Dermis microvascular lymphatic vessel endothelial cell (primary cell): ENCODE measurements at places on chromosomes 5 and 9.

- no peak for DNase-seq
Observed at GRCh38 chr5:146595088-146595487, 79.1 kb upstream of the GPR151 start.

GRCh38 chr5:178069909-178070308 lies 43.4 kb upstream of the N4BP3 start:
- peak; percentile 23 for DNase-seq

DNA sequence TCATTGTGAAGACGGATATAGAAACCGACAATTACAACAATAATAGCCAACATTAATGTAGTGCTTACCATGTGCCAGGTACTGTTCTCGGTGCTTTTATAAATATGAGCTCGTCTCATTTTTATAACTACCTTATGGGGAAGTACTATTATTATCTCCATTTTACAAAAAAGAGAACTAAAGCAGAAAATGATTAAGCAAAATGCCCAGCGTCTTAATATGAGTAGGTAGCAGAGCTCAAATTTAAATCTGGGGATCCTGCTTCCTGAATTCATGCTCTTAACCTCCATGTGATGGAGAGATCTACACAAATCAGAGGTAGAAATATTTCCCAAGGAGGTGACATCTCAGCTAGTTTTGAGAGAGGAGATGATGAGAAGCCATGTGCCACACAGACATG lies 256.9 kb downstream of the TRIM32 start:
- DNase-seq: no peak

DNA sequence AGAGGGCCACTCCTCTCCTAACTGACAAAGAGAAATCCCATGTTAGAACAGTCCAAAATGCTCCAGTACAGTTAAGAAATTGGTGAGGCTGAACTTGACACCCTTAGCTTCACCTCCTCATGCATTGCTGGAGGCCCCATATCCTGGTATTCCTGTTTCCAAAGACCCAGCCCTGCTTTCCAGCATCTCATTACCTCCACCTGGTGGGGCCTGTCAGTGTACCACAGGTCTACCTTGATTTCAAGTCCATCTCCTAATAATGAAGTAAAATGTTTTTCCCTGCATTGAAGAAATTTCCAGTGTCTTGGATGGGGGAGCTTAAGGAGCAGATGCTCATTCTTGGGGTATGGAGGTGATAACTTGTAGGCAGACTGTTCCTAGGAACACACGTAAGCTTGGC lies 70.6 kb upstream of the S1PR3 start:
- DNase-seq: no peak

DNA sequence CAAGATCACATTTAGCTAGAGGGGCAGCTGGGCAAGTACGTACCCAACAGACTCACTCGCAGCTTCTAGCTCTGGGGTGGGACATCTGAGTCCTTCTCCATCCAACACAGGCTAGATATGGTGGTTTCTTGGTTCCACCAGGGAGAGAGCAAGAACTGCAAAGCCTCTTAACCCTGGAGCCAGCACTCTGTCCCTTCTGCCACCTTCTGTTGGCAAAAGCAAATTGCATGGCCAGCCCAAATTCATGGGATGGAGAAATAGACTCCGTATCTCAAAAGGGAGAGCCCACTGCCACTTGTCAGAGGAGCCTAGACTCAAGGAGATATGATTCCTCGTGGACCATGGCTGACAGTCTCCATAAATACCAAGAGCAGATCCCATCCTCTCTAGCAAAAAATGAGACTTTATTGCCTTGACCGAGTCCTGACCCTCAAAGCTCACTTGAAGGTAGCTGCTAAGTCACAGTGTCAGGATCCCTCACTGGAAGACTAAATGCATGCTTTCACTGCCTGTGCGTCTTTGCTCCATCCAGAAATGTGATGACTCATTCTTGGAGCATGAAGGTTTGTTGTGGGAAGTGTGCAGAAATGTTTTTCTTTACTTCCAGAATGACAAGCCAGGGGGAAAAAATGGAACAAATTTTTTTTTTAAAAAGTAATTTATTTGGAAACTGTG lies 28.8 kb upstream of the ROR2 start:
- no peak for DNase-seq

DNA sequence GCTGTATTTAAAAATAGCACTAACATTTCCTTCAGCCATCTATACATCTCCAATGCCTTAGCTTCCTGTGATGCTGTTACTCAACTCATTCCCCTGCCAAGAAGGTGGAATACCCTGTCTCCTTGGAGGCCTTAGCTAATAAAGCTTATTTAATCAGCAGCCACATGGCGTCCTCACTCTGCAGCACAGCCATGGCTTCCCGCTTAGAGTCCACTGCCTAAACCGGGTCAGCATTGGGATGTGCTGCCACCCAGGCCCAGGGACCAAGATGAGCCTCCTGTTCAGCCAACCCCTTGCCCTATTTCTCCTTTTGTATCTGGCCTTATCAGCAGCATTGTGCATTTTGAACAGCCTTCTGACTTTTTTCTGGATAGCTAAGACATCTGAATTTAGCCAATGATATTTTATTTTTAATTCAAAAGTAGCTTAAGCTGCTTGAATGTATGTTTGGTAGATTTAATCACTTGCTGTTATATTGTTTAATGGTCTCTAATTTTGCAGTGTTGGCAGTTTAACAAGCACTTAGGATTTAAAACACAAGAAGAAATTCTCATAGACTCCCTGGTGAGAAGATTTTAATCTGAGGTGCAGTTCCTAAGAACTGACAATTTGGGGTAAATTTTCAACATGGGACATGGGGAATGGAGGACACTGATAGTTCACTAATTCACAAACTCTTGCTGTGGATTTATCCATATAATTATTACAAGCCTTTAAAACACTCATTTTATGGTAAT lies 113.0 kb downstream of the RPS23 start:
- DNase-seq: no peak

DNA sequence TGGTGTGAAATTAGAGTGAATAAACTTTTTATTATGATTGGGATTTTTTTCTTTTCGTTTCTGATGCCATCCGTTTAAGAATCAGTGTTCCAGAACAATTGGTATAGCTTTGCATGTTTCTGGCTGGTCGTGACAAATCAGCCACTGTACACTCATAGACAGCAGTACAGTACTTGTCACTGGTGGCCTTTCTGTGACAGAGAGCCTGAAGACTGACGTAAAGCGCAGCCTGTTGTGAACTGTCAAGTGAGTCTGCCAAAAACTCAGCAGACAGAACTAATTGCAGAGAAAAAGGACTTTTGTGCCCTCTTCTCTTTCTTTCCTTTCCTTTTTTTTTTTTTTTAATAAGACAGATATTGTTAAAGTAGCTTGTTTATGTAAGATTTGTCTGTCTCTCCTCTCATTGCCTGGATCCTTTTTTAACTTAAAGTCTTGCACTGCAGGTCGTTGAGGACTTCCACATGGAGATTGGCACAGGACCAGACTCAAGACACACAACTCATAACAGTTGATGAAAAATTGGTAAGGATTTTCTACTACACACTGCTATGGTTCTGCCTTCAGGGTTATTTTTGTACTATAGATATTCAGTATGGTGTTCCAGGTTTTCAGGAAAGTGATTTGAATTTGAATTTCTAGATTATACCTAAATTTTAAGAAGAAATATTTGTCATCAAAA lies 42.7 kb downstream of the NDUFS4 start:
- no peak for DNase-seq

GRCh38 chr5:37962389-37962788 lies 122.5 kb upstream of the GDNF start:
- DNase-seq: no peak

DNA sequence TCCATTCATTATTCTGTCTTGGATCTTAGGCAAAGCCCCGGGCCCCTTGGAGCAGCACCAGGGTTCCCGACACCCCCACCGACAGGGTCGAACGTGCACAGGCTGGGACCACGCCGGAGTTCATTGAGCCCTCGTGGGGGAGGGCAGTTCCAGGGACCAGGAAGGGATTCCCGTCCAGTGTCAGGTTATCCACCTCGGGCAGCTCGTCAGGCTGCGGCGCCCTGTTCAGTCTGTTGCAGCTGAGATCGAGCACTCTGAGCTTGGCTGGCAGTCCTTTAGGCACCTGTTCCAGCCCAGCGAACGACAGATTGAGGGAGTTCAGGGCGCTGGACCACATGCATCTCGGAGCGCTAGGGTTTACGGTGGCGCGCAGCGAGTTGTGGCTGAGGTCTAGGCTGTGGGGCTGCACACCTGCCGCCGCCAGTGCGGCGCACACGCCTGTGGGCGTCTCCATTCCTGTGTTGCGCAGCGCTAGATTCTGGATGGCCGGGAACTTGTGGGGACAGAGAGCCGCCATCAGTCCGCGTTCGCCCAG lies 1.1 kb downstream of the CD14 start:
- DNase-seq: no peak

DNA sequence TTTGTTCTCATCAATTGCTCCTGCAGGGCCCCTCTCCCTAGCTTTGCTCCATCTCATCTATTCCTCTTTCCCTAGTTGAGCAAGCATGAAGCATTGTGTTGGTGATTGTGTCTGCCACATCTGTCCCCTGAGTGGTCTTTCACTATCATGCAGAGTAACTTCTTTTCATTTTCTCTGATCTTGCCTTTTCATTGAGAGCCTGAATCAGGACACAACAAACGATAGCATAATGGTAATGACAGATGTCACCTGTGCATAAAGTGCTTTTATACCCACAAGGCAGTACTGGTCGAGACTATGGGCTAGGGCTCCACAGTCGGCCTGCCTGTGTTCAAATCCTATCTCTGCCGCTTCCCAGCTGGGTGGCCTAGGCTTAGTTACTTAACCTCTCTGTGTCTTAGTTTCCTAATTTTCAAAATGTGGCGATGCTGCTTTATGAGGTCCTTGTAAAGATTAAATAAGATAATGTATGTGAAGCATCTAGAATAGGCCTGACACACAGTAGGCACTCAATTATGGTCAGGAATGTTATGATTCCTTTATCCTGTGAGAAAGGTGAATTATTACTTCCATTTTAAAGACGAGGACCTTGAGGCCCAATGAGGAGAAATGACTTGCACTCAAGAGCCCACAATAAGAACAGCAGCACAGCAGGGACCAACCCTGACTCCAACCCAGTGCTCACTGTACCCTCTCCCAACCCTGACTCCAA lies 137.1 kb upstream of the ZNF618 start:
- no peak for DNase-seq

- DNase-seq: no peak
Observed at GRCh38 chr9:125650271-125650737, 56.7 kb downstream of the MAPKAP1 start.

DNA sequence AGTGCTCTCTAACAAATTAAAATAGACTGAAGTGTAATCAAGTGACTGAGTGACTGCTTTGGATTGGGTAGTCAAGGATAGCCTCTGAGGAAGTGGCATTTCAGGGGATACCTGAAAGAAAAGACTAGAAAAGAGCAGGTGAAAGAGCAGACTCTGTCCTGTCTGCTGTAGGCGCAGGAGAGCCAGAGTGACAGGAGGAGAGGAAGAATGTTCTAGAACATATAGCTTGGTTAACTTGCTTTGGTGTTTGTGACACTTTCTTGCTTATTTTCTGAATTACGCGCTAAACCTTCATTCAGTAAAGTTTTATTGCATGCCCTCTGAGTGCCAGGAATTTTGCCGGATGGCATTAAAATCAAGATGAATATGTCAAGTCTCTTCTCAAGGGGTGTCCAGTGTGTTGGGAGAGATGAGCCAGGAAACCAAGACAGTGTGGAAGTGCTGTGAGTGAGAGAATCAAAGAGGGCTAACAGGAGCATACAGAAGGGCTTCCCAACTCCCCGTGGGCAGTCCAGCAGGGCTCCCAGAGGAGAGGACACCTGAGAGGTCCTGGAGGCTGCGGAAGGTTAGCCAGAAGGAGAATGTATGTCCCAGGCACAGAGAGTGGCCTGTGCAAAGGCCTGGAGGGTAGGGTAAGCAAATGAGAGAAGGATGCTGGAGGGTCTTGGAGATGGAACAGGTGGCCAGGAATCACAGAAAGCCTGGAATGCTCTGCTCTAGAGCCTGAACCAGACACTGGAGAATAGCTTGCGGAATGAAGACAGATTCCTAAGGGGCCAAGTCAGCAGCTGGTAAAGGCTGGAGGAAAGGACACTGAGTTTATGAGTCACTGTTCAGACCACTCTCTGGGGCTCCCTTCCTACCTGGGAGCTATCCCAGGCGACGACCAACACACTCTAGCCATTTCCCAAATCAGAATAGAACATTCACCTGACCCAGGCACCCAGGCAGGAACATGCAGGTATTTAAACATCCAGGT lies 59.3 kb downstream of the SLC22A5 start:
- no peak for DNase-seq

DNA sequence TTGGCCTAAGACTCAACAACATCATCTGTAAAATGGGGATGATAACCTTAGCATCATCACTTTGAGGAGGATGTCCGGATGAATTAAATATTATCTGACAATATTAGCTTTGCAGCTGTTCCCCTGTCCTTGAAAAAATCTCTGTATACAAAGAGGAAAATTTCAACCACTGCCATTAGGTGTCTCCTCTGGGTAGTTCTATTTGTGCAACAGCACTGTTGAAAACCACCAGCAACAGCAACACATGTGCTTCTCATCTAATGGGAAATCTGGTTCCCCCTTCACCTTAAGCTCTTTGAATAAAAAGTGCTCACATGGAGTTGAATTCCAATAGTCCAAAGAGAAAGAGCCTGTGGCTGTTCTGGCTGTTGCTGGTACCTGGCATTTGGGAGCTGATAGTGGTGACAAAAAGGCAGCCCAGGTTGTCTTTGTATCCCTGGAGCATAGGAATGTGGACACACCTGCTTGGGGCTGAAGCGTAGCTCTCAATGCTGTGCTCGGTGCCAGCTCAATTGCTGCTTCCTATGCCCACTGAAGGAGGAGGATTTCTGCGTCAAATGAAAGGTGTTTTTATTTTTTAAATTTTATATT lies 322.1 kb upstream of the MSX2 start:
- DNase-seq: no peak
